Activated CD8-positive, alpha-beta memory T cell treated with anti-CD3 and anti-CD28 coated beads for 24 hours (primary cell): ENCODE measurements at places on chromosomes 3 and 15.

DNA sequence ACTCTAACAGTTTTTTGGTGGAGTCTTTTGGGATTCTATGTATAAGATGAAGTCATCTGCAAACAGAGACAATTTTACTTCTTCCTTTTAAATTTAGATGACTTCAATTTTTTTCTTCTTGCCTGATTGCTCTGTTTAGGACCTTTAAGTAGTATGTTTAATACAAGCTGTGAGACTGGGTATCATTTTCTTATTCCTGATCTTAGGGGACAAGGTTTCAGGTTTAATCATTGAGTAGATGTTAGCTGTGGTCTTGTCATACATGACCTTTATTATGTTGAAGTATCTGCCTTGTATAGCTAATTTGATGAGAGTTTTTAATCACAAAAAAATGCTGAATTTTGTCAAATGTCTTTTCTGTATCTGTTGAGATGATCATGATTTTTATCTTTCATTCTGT, 20.6 kb downstream of the GRM2 start:
- no peak for DNase-seq

GRCh38 chr3:36988356-36988755, 4.6 kb downstream of the EPM2AIP1 start:
- no peak for DNase-seq

DNA sequence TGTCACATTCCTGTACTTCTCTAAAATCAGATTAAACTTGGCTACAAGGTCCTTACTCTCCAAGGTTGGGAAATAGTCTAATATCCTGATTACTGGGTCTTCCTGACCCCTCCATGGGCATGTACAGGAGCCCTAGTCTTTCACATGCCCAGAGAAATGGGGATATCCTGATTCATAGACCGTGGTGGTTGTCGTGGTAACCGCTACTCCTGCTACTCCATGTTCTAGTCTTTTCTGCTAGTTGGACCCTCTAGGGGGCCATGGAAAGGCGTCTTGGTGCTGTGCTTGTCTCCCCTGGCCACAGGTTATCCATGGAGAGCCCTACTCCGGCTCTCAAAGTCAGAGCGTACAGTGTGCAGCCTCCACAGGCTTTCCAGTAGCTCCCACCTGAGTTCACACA, 13.1 kb upstream of the ZBTB38 start:
- DNase-seq = no peak

DNA sequence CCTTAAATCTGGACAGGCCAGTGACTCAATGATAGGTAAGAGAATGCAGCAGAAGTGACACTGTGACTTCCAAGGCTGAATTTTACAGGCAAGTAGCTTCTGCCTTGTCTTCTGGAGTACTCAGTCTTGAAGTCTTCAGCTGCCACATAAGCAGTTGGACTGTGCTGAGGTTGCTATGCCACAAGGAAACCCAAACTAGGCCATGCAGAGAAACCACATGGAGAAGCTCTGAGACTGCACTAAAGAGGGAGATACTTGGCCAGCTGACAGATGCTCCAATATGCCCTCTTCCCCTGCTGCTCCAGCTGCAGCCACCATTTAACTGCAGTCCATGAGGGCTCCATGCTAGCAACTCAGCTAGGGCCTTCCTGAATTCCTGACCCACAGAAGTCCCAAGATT, 119.4 kb upstream of the GADL1 start:
- no peak for DNase-seq
